ENCODE measurements at places on chromosomes 6 and 20.

GRCh38 chr6:86107985-86108384 lies 465.3 kb upstream of the SYNCRIP start:
- no peak for DNase-seq

DNA sequence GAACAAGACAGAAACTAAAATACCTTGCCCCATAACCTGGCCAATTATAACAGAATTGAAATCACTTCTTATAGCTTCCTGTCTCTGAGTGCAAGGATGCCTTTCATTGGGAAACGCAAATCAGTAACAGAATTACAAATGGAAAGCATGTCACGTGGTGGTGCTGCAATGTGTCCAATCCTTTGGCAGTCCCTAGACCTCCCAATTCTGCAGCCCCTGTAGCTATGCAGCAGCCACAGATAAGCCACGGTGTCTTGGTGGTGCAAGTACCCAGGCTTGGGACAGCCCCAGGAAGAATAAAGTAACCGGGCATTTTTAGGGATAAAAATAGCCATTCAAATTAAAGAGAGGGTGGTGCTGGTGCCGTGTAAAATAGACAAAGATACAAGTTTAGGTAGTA lies 134.6 kb upstream of the CCN2 start:
- no peak for DNase-seq

DNA sequence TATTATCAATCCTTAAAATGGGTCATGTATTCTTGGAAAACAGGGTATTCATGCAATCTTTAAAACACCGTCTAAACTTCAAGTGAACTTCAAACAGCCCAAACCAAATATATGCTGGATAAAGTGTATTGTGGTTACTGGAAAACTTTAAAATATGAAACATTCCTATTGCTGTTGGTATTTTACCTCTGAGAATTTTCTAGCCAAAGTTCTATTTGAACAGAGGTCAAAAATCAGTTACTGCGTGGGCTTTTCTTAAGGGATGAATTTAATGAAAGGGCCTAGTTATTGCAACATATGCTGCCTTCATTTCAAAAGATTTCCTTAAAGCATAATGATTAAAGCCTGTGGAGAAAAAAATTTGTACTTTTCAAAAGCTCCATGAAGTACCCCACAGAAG lies 436.0 kb downstream of the PLCB1 start:
- no peak for DNase-seq

DNA sequence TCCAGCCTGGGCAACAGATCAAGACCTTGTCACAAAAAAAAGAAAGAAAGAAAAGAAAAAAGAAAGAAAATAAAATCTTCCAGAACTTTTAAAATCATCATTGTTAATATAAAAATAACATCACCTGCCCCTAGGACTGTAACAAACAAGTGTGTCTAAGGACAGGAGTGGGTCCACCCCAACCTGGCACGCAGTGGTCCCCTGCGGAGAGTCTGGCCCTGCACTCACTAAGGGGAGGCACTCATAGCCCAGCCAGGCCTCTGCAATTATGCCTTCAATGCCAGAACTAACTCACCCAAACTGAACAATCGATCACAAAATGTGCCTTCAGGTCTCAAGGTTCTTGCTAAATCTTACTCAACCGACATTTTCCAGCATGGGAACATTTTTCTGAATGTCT lies 4.8 kb downstream of the GMEB2 start:
- no peak for DNase-seq

DNA sequence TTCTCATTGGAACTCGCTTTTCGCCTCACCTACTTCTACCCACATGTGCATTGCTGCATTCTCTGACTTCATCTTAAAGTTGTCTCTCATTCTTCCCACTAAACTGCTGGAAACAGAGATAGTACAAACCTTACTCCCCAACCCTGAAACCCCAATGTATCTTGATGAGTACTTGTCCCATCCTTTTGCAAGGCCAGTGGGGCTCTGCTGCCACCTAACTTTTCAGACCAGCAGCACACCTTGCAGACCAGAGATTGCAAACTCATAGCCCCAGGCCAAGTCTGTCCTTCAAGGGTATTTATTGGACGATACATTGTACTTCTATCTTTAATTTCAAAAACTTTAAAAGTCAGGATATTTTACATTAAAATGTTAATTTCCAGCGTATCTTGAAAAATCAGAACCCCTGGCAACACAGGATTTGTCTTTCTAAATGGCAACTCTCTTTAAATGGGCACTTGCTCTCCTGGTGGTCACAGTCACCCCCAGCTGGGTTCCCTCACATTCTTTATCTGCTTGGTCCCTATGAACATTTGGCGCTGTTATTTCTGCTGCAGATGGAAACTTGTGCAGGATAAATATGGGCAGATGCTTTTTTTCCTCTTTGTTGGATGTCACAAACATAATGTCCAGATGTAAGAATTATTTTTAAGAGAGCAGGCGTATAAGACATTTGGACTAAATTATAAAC lies 83.9 kb downstream of the SOD2 start:
- DNase-seq = no peak

- DNase-seq = no peak
Observed at GRCh38 chr20:63574829-63575743, 1.0 kb upstream of the HELZ2 start.

GRCh38 chr6:48474830-48475229 lies 363.8 kb upstream of the PTCHD4 start:
- no peak for DNase-seq

- DNase-seq = no peak
Observed at GRCh38 chr20:10920396-10920795, 246.6 kb upstream of the JAG1 start.

GRCh38 chr6:138422861-138423260 lies 18.8 kb downstream of the HEBP2 start:
- no peak for DNase-seq

- DNase-seq = no peak
Observed at GRCh38 chr6:38307740-38308139, 332.0 kb downstream of the BTBD9 start.

GRCh38 chr6:158938811-158939254 lies 61.2 kb downstream of the RSPH3 start:
- no peak for DNase-seq

- DNase-seq = no peak
Observed at GRCh38 chr6:125066964-125067363, 86.6 kb upstream of the TPD52L1 start.

GRCh38 chr20:62980380-62980960 lies 26.3 kb downstream of the BHLHE23 start:
- DNase-seq = no peak

GRCh38 chr6:10793695-10794094 lies 44.6 kb downstream of the MAK start:
- no peak for DNase-seq

- DNase-seq = no peak
Observed at GRCh38 chr6:138328210-138328609, 49.5 kb upstream of the SMIM28 start.

GRCh38 chr6:38477680-38478260 lies 162.0 kb downstream of the BTBD9 start:
- DNase-seq = no peak

Data from stimulated activated CD4-positive, alpha-beta T cell treated with anti-CD3 and anti-CD28 coated beads, Interleukin-15, amount 100 ng/mL, for 1 hour (primary cell).